Ascending aorta (tissue), 2 donors: ENCODE measurements at places on chromosomes 5 and 9. TPM values are rescaled to one million over a fixed set of nuclear protein-coding genes. Genes with fewer than 3 reads are reported as not detected.
A peak's percentile ranks its signal among the peaks of the same experiment; 100 is the strongest.

Gene PGGT1B
- total RNA-seq = 4.0 TPM

Gene CACFD1
- total RNA-seq = 24.8 TPM

Gene PCDH12
- total RNA-seq = 7.2 TPM

Gene MYMK
- total RNA-seq = not detected

Gene SLC36A2
- total RNA-seq = 0.75 TPM

Gene ZDHHC11B
- total RNA-seq = 0.64 TPM

Gene MTX3
- 7.5 TPM for total RNA-seq

Gene MCTP1
- total RNA-seq = 112 TPM

Gene LMBRD2
- total RNA-seq = 24.5 TPM

Gene FCN2
- total RNA-seq = not detected

Gene IFNB1
- not detected for total RNA-seq

Gene DMRTA1
- not detected for total RNA-seq

GRCh38 chr5:83927140-83927733, 206.6 kb upstream of the HAPLN1 start:
- no peaks in the 10 kb centered on the region for H3K36me3 ChIP-seq
- no peaks in the 10 kb centered on the region for H3K27me3 ChIP-seq
- H3K4me3 ChIP-seq = no peak overlapping the region
- H3K4me1 ChIP-seq = no peaks in the 10 kb centered on the region

DNA sequence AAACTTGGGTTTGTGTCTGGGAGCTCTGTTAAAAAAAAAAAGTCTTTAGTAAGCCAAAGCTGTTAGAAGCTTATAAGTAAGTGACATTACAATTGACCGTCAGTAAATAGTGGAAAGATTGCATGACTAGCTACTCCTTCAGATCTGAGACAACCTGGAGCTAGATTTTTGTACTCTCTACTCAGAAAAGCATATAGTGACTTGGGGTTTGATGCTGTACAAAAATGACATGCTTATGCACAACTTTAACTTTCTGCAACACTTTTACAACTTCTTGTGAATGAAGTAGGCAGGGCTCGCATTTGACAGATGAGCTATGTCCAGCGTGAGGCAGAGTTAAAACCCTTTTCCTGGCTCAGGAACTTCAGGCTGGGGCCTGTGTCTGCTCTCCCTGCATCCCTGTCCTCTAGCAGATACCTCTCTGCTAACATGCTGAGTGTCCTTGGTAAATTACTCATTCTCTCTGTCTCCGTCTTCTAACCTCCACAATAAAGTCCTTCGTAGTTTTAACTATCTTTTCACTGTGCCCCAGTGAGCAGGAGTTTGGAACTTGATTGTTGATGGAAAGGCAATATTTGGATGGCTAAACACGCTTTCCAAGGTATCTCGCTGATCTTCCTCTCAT, 471 bp upstream of the GHR start:
- DNase-seq = no peak
- H3K27me3 ChIP-seq = no peaks in the 10 kb centered on the region
- no peaks in the 10 kb centered on the region for H3K36me3 ChIP-seq

GRCh38 chr5:57368010-57368409, 114.6 kb downstream of the ACTBL2 start:
- no peak overlapping the region for H3K27ac ChIP-seq
- no peaks in the 10 kb centered on the region for H3K4me1 ChIP-seq
- H3K4me3 ChIP-seq = no peak overlapping the region
- no peak for DNase-seq

- H3K27ac ChIP-seq = no peak overlapping the region
- no peaks in the 10 kb centered on the region for H3K27me3 ChIP-seq
- H3K36me3 ChIP-seq = no peaks in the 10 kb centered on the region
- no peak for DNase-seq
Measured at GRCh38 chr5:32638309-32638708, 53.0 kb downstream of the SUB1 start.

DNA sequence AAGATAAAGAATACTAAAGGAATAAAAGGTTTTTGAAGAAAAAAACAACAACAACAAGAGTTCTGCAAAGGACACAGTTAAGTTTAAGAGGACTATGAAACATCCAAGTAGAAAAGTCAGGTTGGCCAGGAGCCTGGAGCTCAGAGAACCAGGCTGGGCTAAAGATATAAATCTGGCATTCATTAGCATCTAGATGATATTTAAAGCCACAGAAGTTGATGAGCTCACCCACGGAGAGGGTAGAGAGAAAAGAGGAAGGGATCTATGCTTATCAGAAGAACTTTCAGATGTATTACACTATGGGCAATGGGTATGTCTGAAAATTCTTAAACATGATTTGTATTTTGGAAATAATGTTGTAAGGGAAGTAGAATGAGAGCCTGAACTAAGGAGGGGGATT, 9.9 kb downstream of the MIER3 start:
- DNase-seq = no peak
- no peaks in the 10 kb centered on the region for H3K27me3 ChIP-seq
- H3K36me3 ChIP-seq = peaks cover 52% of the 10 kb centered on the region
- no peak overlapping the region for H3K4me3 ChIP-seq
- H3K4me1 ChIP-seq = no peaks in the 10 kb centered on the region
- no peak overlapping the region for H3K27ac ChIP-seq

GRCh38 chr9:137127301-137128157, 11.4 kb upstream of the GRIN1 start:
- DNase-seq = no peak
- H3K27me3 ChIP-seq = no peaks in the 10 kb centered on the region
- H3K4me3 ChIP-seq = peak overlapping the region; percentile 44
- no peaks in the 10 kb centered on the region for H3K36me3 ChIP-seq
- H3K27ac ChIP-seq = peak overlapping the region; percentile 45

DNA sequence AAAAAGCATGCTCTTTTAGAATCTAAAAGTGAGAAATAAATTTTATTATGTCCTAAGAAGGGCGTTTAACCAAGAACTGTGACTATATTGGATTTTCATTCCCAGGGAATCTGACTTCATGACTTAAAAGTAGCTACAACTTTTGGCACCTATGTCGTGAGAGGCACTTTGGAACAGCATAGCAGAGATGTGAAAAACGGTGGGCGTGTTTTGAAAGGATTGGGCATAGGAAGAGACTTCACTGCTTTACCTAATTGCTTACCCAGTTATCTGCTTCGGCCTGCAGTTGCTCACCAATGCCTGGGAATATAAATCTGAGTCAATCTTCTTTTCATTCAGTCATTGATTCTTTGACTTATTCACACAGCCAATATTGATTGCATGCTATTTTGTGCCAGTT, 363.4 kb downstream of the DNAH5 start:
- H3K27me3 ChIP-seq = no peaks in the 10 kb centered on the region
- no peak overlapping the region for H3K27ac ChIP-seq
- no peak for DNase-seq
- no peaks in the 10 kb centered on the region for H3K4me1 ChIP-seq
- no peak overlapping the region for H3K4me3 ChIP-seq

- no peak overlapping the region for H3K27ac ChIP-seq
- H3K4me3 ChIP-seq = no peak overlapping the region
- no peak for DNase-seq
- H3K36me3 ChIP-seq = no peaks in the 10 kb centered on the region
Measured at GRCh38 chr9:18459962-18460584, 13.9 kb upstream of the ADAMTSL1 start.

DNA sequence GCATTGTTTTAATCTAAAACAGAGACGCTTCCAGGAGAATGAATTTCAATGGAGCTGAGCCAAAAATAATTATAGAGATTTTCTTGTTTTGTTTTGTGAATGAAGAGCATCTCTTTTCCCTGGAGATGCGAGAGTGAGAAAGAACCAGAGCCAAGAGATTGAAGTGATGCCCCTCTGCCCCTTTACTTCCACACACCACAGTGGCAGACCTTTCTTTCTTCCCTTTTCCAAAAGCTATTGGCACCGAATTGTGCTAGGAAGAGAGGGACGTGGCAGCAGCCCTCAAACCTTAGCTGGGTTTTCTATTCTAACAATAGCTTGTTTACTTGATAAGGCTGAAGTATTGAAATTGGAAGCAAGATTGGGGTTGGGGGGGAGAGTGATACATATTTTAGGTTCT, 133.0 kb upstream of the TMEM161B start:
- H3K27ac ChIP-seq = no peak overlapping the region
- no peaks in the 10 kb centered on the region for H3K36me3 ChIP-seq
- no peaks in the 10 kb centered on the region for H3K27me3 ChIP-seq
- no peak overlapping the region for H3K4me3 ChIP-seq
- no peak for DNase-seq

GRCh38 chr5:125823572-125823971, 599.6 kb upstream of the GRAMD2B start:
- H3K27me3 ChIP-seq = no peaks in the 10 kb centered on the region
- no peak for DNase-seq
- no peaks in the 10 kb centered on the region for H3K36me3 ChIP-seq
- no peak overlapping the region for H3K27ac ChIP-seq

GRCh38 chr9:104682642-104683041, 11.7 kb upstream of the OR13D1 start:
- no peak overlapping the region for H3K27ac ChIP-seq
- no peaks in the 10 kb centered on the region for H3K27me3 ChIP-seq
- H3K4me3 ChIP-seq = no peak overlapping the region

GRCh38 chr5:13217636-13218035, 726.9 kb downstream of the DNAH5 start:
- H3K27me3 ChIP-seq = no peaks in the 10 kb centered on the region
- no peaks in the 10 kb centered on the region for H3K36me3 ChIP-seq
- no peaks in the 10 kb centered on the region for H3K4me1 ChIP-seq
- no peak overlapping the region for H3K4me3 ChIP-seq

DNA sequence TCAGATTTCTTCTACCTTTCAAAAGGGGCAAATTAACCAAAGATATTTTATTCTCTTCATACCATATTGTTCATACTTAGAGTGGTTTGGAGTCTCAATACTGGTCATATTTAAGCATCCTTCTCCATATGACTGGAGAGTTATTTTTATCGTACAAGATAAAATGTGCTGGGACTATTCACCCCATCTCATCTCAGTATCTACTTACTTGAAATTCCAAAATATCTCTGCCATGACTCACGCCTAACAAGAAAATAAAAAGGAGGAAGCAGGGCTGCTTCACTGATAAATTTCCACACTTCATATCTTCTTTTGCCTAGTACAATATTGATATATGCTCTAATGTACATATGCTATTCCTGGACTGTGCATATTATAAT, 277.9 kb upstream of the CDH9 start:
- no peak for DNase-seq
- no peaks in the 10 kb centered on the region for H3K36me3 ChIP-seq
- no peak overlapping the region for H3K4me3 ChIP-seq
- H3K27me3 ChIP-seq = no peaks in the 10 kb centered on the region
- H3K4me1 ChIP-seq = no peaks in the 10 kb centered on the region

DNA sequence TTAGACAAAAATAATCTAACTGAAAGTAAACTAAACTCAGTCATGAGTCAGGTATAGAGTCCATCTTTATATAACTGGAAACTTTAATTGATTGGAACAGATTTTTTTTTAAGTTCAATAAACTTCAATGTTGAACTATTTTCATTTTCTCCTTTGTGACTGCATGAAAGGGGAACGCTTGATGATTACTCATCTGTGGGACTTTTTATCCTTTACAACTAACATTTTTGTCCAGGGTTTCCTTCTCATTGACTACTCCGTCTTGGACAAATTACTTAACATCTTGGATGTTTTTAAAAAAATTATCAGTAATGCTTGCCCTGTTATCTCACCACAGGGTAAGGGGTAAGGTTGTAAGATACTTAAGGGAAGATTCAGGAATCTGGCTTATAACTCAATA, 1658.4 kb downstream of the MAT2B start:
- H3K4me1 ChIP-seq = no peaks in the 10 kb centered on the region
- H3K36me3 ChIP-seq = no peaks in the 10 kb centered on the region
- H3K4me3 ChIP-seq = no peak overlapping the region
- no peak overlapping the region for H3K27ac ChIP-seq
- DNase-seq = no peak

DNA sequence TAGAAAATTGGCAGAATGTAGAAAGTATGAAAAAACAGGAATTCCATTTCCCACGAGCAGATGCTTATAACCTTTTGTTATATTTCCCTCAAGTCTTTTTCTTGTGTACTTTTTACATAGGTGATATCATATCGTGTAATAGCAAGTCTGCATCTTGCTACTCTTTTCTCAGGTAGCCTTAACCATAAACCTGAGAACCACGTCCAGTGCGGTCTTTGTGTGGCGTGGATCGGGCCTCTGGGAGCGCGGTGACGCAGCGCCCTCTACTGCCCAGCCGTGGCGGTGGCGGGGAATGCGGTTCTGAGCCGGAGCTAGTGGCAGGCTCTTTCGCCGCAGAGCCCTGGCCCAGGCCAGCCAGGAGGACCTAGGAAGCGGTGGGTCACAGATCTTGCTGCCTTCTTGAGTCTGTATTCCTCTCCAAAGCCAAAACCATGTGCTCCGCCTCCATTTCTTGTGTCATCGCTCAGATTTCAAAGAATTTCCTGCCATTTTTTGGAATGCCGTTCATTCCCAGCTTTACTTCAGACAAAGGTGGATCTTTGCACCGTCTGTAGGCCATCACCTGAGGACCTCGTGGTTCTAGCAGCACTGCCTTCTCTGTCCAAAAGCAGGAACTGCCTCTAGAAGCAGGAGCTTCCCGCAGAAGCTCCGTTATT, 71.9 kb downstream of the MVB12B start:
- H3K27ac ChIP-seq = no peak overlapping the region
- no peak for DNase-seq
- H3K4me3 ChIP-seq = no peak overlapping the region

DNA sequence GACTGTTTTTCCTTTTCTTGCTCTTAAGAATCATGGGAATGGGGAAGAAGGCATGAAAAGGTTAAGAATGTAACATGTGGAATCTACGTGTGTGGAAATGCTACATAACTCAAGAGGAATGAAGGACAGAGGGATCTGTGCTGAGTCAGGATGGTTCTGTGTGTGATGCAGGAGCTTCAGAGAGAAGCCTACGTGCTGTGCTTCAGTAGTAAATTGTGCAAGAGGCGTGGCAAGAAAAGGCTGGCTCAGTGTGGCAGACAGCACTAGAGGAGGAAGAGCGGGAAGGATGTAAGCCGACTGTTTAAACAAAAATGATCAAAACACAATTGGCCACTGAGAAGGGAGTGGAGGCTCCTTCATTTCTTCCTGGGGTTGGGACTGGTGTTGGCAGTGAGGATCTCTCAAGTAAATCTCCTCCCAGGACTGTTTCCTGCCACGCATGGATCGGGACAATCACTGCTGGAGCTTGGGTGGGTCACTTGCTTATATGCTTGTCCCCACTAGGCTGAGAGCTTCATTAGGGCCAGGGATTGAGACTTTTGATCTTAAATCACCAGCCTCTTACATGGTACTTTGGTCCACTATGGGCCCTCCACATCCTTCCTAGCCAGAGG, 59.4 kb upstream of the BASP1 start:
- DNase-seq = no peak
- no peaks in the 10 kb centered on the region for H3K27me3 ChIP-seq
- no peak overlapping the region for H3K27ac ChIP-seq
- no peaks in the 10 kb centered on the region for H3K36me3 ChIP-seq
- H3K4me3 ChIP-seq = no peak overlapping the region
